Peyer's patch (tissue), 4 donors: ENCODE measurements at places on chromosomes 5 and 9. TPM values are rescaled to one million over a fixed set of nuclear protein-coding genes. Genes with fewer than 3 reads are reported as not detected.

RABGAP1 gene
- 47.6 TPM for total RNA-seq

SMIM32 gene
- 5.8 TPM for total RNA-seq

- DNase-seq, result no peak
- H3K4me1 ChIP-seq, result no peaks in the 10 kb centered on the region
Observed at GRCh38 chr5:34487159-34487879, 168.8 kb upstream of the RAI14 start.

SLC26A2 gene
- total RNA-seq, result 35.9 TPM

GRCh38 chr5:138435943-138436342 is 2.9 kb upstream of the REEP2 start:
- H3K4me1 ChIP-seq, result no peaks in the 10 kb centered on the region
- H3K4me3 ChIP-seq, result no peak overlapping the region
- peaks cover 57% of the 10 kb centered on the region for H3K36me3 ChIP-seq

DNA sequence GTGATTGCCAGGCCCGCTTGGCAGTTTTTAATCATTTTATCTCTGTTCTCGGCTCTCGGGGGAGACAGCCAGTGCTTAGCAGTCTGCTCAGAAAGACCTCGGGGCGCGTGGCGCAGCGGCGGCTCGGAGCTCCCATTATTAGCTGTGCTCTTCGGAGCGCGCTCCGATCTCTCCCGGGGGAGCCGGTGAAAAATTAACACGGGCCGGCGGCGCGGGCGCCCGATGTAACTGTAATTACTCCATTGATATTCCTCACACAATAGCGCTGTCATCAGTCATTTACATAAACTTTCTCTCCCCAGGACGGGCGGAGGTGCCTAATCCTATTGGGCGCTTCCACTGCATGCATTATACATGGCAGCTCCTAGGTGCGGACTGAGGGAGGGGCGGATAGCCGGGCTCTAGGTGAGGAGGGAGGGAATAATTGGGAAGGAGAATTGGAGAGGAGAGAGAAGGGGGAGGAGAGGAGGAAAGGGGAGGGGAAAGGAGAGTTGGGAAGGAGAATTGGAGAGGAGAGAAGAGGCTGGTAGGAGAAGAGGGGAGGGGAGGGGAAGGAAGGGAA is 24.9 kb downstream of the LMX1B start:
- no peaks in the 10 kb centered on the region for H3K27me3 ChIP-seq
- no peak overlapping the region for H3K27ac ChIP-seq
- DNase-seq, result no peak
- H3K36me3 ChIP-seq, result no peaks in the 10 kb centered on the region
- H3K4me1 ChIP-seq, result no peaks in the 10 kb centered on the region
- no peak overlapping the region for H3K4me3 ChIP-seq

DNA sequence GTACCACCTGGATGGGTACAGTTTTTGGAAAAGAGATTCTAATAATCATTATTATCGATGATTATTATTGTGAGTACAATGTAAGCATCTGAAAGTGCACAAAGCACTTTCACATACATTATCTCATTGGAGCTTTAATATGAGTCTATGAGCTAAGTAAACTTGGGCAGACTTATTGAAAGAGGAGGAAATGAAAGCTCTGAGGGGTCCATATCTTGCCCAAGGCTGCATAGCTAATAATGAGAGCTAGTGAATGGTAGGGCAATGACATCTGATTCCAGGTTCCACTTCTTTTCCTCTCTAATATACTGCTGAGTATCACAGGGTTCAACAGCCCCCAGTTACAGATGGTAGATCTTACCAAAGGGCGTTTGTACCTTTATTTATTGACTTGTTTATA is 26.1 kb downstream of the TIMD4 start:
- no peak overlapping the region for H3K27ac ChIP-seq
- no peaks in the 10 kb centered on the region for H3K36me3 ChIP-seq
- H3K4me1 ChIP-seq, result no peaks in the 10 kb centered on the region
- H3K27me3 ChIP-seq, result no peaks in the 10 kb centered on the region
- no peak for DNase-seq

GRCh38 chr9:737400-738120 is 103.9 kb upstream of the DMRT1 start:
- H3K4me3 ChIP-seq, result no peak overlapping the region
- no peaks in the 10 kb centered on the region for H3K4me1 ChIP-seq
- peak overlapping the region; percentile 18 for H3K27ac ChIP-seq
- H3K27me3 ChIP-seq, result no peaks in the 10 kb centered on the region
- no peaks in the 10 kb centered on the region for H3K36me3 ChIP-seq

DNA sequence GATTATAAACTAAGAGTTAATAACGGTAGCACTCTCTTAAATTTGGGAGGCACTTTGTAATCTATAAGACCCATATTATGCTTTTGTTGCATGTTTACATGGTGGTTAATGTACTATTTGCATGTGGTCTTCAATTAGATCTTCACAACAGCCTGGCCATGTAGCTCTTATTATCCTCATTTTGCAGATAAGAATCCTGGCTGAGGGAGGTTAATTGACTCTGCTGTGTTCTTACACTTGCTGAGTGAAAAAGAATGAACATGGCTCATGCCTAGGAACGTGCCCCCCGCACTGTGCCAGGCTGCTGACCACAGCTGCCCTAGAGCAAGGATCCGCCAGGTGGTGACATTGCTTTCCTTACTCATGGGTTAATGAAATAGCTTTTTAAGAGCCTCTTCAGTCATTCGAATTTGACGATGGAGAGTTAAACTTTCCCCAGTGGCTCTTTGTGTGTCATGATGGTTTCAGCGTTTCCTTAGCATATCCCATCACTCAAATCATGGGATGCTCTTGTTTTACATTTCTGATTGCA is 97.9 kb downstream of the CDH6 start:
- no peaks in the 10 kb centered on the region for H3K27me3 ChIP-seq
- H3K27ac ChIP-seq, result no peak overlapping the region
- no peak for DNase-seq
- H3K36me3 ChIP-seq, result no peaks in the 10 kb centered on the region
- H3K4me3 ChIP-seq, result no peak overlapping the region
- no peaks in the 10 kb centered on the region for H3K4me1 ChIP-seq

GRCh38 chr5:34740389-34740806 is 84.3 kb downstream of the RAI14 start:
- DNase-seq, result no peak
- H3K36me3 ChIP-seq, result no peaks in the 10 kb centered on the region
- no peaks in the 10 kb centered on the region for H3K4me1 ChIP-seq

DNA sequence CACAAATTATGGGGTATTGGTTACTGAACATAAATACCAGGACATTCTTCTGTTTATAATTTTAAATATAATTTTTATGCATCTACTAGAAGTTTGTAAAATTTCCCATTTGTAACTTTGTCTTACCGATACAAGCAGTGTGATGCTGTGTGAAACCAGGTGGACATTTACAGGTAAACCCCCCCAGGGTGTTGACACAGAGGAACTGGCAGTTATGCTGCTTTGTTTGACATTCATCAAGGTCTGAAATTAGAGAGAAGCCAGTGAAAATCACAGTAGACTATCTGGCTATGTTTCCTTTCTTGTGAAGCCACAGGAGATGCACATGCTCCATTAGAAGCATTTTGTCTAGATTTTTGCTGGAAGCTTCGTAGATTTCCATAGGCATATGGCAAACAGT is 190.9 kb downstream of the SLC12A2 start:
- H3K4me3 ChIP-seq, result no peak overlapping the region
- no peaks in the 10 kb centered on the region for H3K36me3 ChIP-seq
- no peak overlapping the region for H3K27ac ChIP-seq
- H3K4me1 ChIP-seq, result no peaks in the 10 kb centered on the region
- DNase-seq, result no peak

DNA sequence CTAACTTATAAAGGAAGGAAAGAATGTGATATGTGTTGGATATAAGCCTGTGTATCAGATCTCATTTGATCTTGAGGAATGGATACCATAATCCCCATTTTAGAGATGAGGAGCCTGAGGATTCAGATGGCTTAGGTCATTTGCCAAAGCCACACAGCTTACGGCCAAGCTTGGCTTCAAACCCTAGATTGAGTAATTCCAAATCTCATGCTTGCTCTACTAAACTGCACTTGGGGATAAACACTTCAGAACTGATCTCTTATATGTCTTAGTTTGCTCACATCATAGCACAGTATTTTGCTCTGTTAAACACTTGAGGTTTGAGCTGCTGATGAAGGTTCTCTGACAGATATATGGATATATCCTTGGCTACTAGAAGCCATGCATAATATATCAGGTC is 504.4 kb downstream of the NTRK2 start:
- H3K36me3 ChIP-seq, result no peaks in the 10 kb centered on the region
- no peak for DNase-seq
- no peaks in the 10 kb centered on the region for H3K4me1 ChIP-seq
- H3K27me3 ChIP-seq, result no peaks in the 10 kb centered on the region
- H3K4me3 ChIP-seq, result no peak overlapping the region
- no peak overlapping the region for H3K27ac ChIP-seq

KIAA0825 gene
- 4.1 TPM for total RNA-seq

EQTN gene
- total RNA-seq, result not detected

NEK6 gene
- 38.4 TPM for total RNA-seq

DNA sequence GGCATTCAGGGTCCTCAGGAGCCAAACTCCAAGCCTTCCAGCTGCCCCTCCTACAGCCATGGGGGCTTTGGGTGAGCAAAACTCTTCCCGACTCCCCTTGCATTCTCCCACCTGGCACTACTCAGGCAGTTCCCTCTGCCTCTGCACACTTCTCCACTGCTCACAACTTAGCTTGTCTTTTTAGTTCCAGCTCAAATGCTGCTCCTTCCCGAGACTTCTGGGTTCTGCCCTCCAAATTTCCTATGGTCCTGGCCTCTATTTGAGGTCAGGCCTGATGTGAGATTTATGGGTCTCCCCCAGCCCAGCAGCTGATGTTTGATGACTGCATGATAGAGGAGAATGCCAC is 5.7 kb upstream of the SLC25A48 start:
- no peaks in the 10 kb centered on the region for H3K27me3 ChIP-seq
- H3K36me3 ChIP-seq, result no peaks in the 10 kb centered on the region
- H3K27ac ChIP-seq, result no peak overlapping the region
- H3K4me3 ChIP-seq, result no peak overlapping the region
- no peaks in the 10 kb centered on the region for H3K4me1 ChIP-seq

DMRT3 gene
- not detected for total RNA-seq

DNA sequence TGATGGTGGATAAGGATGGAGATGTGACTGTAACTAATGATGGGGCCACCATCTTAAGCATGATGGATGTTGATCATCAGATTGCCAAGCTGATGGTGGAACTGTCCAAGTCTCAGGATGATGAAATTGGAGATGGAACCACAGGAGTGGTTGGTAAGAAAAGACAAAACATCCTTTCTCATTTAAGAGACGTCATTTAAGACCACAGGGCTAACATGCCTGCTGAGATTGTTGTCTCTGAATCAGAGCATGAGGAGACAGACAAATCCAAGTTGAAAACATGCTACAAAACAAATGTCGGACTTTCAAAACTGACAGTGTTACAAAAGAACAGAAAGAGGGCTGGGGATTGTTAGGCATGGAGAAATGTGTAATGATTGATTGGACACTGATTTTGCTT is 4.6 kb downstream of the CCT5 start:
- H3K4me3 ChIP-seq, result no peak overlapping the region
- H3K27me3 ChIP-seq, result no peaks in the 10 kb centered on the region
- H3K4me1 ChIP-seq, result peaks cover 15% of the 10 kb centered on the region

PCDHGA7 gene
- total RNA-seq, result 2.5 TPM

DNA sequence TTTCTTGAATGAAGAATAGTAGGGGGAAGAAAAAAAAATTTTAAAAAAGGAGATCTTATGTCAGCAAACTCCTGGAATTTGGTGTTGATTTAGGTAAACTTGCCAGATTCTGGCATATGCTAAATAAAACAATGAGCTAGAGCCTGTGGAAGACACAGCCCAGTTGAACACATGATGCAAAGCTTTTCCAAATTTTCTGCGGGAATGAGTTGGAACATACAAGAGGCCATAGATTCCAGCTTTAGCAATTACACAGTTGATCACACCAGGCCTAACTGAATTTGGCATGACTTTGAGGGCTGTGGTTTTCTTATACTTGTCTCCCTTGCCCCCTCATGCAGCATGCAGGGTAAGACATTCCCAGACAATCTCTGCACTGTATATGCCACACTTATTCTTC is 297.0 kb downstream of the SH3GL2 start:
- H3K27me3 ChIP-seq, result no peaks in the 10 kb centered on the region
- no peak overlapping the region for H3K4me3 ChIP-seq
- no peaks in the 10 kb centered on the region for H3K36me3 ChIP-seq
- DNase-seq, result no peak

PCDHGB2 gene
- 1.2 TPM for total RNA-seq

- no peaks in the 10 kb centered on the region for H3K36me3 ChIP-seq
- no peak for DNase-seq
- no peak overlapping the region for H3K4me3 ChIP-seq
- H3K27ac ChIP-seq, result no peak overlapping the region
Observed at GRCh38 chr5:113354055-113354454, 80.7 kb downstream of the TSSK1B start.

GRCh38 chr5:17891881-17892280 is 257.6 kb downstream of the TAF11L14 start:
- no peak overlapping the region for H3K4me3 ChIP-seq
- no peak for DNase-seq
- no peaks in the 10 kb centered on the region for H3K4me1 ChIP-seq
- H3K27ac ChIP-seq, result no peak overlapping the region
- no peaks in the 10 kb centered on the region for H3K27me3 ChIP-seq
- H3K36me3 ChIP-seq, result no peaks in the 10 kb centered on the region

PPP3R2 gene
- total RNA-seq, result not detected

POU4F3 gene
- total RNA-seq, result not detected

GADD45G gene
- 15.2 TPM for total RNA-seq

DNA sequence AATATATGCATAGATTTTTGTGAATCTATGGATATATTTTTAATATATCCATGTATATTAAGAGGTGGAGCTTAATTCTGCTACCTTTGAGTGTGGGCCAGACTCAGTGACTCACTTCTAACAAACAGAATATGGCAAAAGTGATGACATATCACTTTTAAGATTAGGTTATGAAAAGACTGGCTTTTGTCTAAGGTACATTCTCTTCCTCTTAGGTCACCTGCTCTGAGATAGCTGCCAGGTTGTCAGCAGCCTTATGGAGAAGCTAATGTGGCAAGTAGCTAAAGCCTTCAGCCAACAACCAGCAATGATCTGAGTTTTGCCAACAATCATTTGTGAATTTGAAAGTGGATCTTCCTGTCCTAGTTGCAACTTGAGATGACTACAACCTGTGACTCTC is 83.8 kb downstream of the ANKRD31 start:
- H3K27ac ChIP-seq, result no peak overlapping the region
- no peak for DNase-seq
- no peaks in the 10 kb centered on the region for H3K27me3 ChIP-seq
- H3K36me3 ChIP-seq, result no peaks in the 10 kb centered on the region
- no peak overlapping the region for H3K4me3 ChIP-seq
- no peaks in the 10 kb centered on the region for H3K4me1 ChIP-seq

TNFSF8 gene
- 2.1 TPM for total RNA-seq

NIM1K gene
- not detected for total RNA-seq

PCDHGA2 gene
- total RNA-seq, result 1.1 TPM
